ENCODE measurements at places on chromosomes 12 and 14. TPM values are rescaled to one million over a fixed set of nuclear protein-coding genes. Genes with fewer than 3 reads are reported as not detected.

DNA sequence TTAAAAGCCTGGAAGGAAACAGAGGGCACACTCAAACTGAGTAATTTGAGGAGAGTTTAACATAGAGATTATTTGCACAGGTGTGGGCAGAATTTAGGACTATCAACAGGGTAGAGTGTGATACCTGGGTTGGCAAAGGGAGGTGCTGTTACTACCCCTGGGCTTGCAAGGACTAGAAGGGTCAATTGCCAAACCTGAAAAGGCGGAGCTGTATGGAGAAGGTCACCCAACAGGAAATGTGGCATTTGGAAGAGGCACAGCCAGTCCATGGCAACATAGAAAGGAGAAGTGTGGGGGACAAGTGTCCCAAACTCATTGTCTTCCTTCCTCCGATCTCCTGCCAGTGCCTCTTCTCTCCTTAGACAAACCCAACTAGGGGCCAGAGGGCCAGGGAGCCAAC, 21.6 kb upstream of the MED13L start:
- peaks cover 3% of the 10 kb centered on the region for H3K36me3 ChIP-seq
- DNase-seq = no peak
- H3K4me3 ChIP-seq = no peak overlapping the region
- H3K4me1 ChIP-seq = peaks cover 7% of the 10 kb centered on the region
- H3K27ac ChIP-seq = no peak overlapping the region
- H3K27me3 ChIP-seq = peaks cover 21% of the 10 kb centered on the region

- no peak overlapping the region for H3K27ac ChIP-seq
- no peaks in the 10 kb centered on the region for H3K27me3 ChIP-seq
- no peak for DNase-seq
- no peaks in the 10 kb centered on the region for H3K36me3 ChIP-seq
- H3K4me3 ChIP-seq = no peak overlapping the region
These were observed 495.4 kb upstream of the TMEM132C start for GRCh38 chr12:127771546-127771945.

DNA sequence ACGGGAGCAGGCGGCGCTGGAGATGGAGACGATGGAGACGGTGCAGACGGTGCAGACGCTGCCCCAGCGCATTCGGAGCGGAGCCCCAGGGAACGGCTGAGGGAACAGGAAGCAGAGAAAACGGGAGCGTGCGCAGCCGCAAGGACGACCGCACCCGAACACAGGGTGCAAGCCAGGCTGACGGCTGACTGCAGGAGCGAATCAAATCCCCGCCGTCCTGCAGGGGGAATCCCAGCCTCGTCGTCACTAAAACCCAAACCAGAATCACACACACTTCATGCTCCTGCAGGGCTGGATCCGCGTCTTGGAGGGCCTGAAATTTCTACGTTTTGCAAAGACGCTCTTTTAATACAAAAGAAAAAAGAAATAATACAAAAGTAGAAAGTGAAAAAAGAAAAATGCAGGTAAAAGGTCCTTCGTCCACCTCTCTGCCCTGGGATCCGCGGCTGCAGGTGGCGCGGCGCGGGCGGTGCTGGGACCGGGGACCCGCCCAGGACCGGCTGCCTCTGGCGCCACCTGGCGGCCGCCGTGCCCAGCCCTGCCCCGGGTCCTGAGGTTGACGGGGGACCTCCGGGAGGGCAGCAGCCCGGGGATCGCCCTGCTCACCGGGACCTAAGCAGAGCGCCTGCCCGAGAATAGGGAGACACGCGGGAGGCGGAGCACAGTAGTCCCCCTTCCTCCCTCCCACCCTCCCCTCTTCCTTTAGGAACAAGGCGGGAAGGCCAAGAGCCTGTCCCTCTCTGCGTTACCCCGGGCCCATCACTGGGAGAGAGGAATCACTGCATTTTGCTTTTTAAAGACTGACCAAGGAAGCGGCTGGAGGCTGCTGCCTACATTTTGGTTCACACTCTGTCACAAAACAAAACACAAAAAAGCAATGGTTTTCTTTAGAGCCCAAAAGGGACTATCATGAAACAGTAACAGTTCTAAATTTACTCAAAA, 20.1 kb downstream of the STX2 start:
- DNase-seq = peak; percentile 67
- peaks cover 2% of the 10 kb centered on the region for H3K36me3 ChIP-seq
- H3K27ac ChIP-seq = peak overlapping the region; percentile 65
- H3K4me1 ChIP-seq = peaks cover 17% of the 10 kb centered on the region
- peak overlapping the region; percentile 92 for H3K4me3 ChIP-seq

DUSP6 gene
- 15.5 TPM for total RNA-seq

DNA sequence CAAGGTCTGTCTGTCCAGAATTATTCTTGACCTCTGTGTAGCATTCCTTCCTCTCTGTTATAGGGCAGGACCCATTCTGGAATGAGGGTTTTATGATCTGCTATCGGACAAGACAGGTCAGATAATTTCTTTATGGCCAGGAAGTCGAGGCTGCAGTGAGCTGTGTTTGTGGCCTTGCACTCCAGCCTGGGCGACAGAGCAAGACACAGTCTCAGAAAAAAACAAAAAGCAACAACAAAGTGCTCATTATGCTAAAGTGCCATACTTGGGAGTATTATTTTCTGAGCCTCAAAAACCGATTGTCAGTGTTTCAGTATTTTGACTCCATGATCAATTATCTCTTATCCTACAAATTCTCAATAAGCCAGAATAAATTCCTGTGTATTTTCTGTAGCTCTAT, 4.1 kb downstream of the CIPC start:
- peaks cover 4% of the 10 kb centered on the region for H3K36me3 ChIP-seq
- H3K27me3 ChIP-seq = no peaks in the 10 kb centered on the region
- H3K4me3 ChIP-seq = no peak overlapping the region
- DNase-seq = no peak
- H3K27ac ChIP-seq = no peak overlapping the region

CMKLR1 gene
- 0.22 TPM for total RNA-seq

Data from T-helper 17 cell (primary cell).